ENCODE measurements at places on chromosomes 5 and 9. TPM values are rescaled to one million over a fixed set of nuclear protein-coding genes. Genes with fewer than 3 reads are reported as not detected.

Gene RLN1
- not detected for total RNA-seq

Gene GPR151
- not detected for total RNA-seq

Gene IL31RA
- 6.9 TPM for total RNA-seq

Gene CDHR2
- total RNA-seq, result not detected
